ENCODE measurements at places on chromosomes 3 and 15.

DNA sequence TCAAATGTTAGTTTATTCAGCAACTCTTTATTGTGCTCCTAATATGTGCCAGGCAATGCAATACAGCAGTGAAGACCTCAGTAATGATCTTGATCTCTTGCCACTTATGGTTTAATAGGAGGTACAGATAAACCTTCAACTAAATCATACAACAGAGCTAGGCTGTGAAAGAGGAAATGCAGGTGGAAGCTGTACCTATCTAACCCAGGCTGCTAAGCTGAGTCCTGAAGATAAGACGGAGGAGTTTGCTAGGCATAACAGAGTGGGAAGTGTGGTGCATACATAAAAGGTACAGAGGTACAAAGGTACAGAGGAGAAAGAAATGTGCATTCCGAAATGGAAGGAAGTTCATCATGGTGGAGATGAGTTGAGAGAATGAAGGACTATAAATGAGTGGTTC lies 35.0 kb downstream of the KBTBD8 start:
- no peak for DNase-seq

GRCh38 chr3:129992781-129993180 lies 18.3 kb downstream of the TRH start:
- DNase-seq = no peak

- DNase-seq = no peak
These were observed 47.2 kb upstream of the SLC41A3 start for GRCh38 chr3:126130981-126131745.

DNA sequence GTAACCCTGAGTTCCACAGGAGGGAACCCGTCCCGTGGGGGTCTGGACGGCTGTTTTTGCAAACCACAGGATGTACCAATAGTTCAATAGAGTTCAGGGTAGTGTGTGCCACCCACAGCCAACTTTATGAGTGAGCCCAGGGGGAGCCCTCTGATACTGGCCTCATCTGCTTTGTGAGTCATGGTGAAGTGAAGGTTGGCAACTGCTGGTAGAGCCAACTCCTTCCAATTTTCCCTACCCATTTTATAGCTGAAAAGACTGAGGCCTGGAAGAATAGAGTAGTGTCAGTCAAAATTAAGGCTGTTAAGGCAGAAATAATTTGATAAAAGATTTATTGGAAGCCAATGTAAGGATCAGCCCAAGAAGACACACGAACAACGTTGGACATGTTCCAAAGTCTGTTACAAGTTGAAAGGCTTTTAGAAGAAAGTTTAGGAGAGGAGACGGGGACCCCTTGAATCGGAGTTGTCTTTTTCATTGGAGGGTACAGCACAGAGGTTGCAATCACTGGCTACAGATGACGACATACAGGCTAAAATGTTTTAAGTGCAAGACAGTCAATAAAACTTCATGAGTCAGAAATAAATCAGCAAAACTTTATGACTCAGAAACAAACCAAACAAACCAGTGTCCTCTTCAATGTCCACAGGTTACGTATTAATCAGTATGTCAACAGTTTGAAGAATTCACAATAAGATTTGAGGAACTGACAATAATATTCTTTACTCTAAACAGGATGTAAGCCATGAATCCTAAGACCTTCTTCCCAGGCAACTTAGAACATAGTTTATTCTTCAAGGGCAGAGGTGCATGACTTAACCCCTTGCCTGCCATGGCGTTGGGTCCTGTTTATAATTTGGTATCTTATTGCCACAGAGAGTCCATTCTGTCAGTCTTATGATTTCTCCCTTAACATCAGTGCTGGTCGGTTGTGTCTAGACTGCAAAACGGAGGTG lies 62.9 kb upstream of the NR2E3 start:
- no peak for DNase-seq

DNA sequence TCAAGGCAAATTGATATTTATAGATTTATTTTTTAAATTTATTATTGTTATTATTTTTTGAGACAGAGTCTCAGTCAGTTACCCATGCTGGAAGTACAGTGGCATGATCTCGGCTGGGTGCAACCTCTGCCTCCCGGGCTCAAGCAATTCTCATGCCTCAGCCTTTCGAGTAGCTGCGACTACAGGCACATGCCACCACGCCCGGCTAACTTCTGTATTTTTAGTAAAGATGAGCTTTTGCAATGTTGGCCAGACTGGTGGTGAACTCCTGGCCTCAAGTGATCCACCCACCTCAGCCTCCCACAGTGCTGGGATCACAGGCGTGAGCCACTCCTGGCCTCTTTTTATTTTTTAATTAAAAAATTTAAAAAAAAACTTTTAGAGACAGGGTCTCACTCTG lies 19.0 kb downstream of the SPG21 start:
- no peak for DNase-seq

- no peak for DNase-seq
These were observed 28.6 kb downstream of the BHLHE40 start for GRCh38 chr3:5007873-5008272.

GRCh38 chr3:180284331-180285110 lies 247.8 kb upstream of the PEX5L start:
- no peak for DNase-seq

GRCh38 chr3:156535162-156535627 lies 19.7 kb downstream of the SSR3 start:
- DNase-seq = peak; percentile 24

GRCh38 chr3:72100080-72100511 lies 315.1 kb upstream of the PROK2 start:
- DNase-seq = no peak

Data from DMS153 (cell line).